ENCODE measurements at places on chromosomes 6 and 20.
A peak's percentile ranks its signal among the peaks of the same experiment; 100 is the strongest.

DNA sequence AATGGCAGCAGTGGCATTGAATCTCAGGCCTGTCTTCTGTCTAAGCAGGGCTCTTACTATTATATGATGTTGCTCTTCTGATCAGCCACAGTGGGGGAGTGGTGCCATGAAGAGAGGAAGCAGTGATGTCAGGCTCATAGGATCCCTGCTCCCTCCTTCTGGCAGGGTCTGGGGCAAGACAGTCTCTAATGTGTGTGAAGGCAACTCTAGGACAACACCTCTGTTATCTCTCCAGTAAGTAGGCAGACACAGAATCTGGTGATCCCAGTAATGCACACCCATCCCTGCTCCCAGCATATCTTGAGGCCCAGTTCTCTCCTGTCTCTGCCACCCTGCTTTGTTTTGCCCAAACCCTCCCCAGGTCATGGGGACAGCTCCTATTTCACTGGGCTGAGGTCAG lies 8.8 kb downstream of the C20orf202 start:
- no peak for DNase-seq

DNA sequence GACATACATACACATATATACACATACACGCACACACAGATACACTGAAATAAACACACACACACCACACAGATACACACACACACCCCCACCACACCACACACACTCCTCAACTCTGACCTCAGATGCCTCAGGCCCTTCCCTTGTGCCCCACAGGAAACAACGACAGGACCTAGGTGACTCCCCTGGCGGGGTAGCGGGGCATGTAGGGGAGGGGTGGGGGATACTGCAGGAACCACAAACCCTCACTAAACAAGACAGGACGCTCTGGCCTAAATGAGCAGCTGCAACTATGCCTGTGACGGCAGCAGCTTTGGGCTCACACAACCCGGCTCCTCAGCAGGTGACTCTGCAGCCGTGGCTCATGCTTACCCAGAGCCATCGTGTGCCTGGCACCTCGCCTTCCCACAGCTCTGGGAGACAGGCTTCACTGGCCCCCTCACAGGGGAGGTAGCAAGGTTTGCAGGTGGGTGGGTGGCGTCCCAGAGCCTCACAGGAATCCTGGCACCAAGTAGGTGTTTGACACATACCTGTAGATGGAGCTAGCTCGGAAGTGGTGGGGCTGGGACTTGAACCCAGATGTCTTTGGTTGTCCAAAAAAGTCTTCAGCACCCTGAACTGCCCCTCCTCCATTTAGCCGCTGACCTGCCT lies 100.8 kb downstream of the GRM4 start:
- no peak for DNase-seq

- DNase-seq, result no peak
Observed at GRCh38 chr6:119544325-119545175, 195.0 kb upstream of the MAN1A1 start.

GRCh38 chr6:135782546-135782945 lies 69.0 kb upstream of the PDE7B start:
- no peak for DNase-seq

DNA sequence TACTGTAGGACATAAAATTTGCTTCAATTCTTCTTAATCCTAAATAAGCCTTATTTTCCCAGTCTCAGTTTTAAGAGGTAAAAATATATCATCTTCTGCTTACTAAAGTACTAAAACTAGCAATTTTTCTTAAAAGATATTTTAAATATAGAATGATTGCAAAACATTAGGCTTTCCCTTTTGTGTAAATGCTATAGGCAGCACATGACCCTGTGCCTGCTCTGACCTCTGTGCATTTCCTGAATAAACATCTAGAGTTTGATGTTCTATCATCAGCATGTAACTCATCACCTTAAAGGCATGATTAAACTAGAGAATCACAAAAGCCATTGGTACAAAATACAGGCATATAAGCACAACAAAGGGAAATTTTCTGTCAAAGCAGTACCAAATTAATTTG lies 422.7 kb downstream of the TFAP2B start:
- no peak for DNase-seq

- no peak for DNase-seq
Observed at GRCh38 chr6:78746457-78746856, 120.9 kb upstream of the IRAK1BP1 start.

GRCh38 chr6:89479897-89480296 lies 46.9 kb downstream of the ANKRD6 start:
- no peak for DNase-seq

- DNase-seq, result peak; percentile 45
Observed at GRCh38 chr20:5000263-5001173, 792 bp downstream of the SLC23A2 start.

DNA sequence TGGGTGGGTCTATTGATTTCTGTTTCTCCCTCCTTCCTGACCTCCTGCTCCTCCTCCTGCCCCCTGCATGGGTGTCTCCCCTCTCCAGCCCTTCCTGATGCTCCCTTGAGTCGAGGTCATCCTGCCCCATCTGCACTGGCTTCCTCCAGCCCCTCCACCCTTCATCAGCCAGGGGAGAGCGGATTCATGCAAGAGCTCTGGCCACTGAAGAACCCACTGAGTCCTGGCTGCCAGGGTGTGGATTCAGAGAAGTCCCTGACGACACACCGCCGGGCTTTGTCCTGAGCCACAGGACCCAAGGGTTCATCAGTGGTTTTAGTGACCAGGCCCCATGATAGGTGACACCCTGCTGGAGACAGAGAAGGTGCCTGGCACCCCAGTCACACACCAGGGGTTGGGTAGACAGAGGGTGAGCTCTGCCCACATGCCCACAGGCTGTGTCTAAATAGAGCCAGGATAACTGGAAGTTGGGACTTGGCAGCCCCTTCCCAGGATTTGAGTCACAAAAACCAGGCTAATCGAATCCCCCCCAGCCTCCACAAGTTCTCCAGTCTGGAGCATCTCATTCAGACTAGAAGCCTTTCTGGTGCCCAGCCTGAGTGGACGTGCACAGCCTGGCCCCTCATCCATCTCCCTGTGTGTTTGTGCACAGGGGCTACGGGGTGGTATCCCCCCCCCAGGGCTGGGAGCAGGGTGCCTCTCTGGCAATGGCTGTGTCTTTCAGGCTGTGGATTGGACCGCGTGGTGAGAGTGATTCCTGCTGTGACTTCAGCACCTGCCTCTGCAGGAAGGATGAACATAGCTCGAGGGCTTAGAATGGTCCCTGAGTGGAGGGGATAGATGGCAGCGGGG lies 1.2 kb downstream of the GFRA4 start:
- DNase-seq, result no peak

DNA sequence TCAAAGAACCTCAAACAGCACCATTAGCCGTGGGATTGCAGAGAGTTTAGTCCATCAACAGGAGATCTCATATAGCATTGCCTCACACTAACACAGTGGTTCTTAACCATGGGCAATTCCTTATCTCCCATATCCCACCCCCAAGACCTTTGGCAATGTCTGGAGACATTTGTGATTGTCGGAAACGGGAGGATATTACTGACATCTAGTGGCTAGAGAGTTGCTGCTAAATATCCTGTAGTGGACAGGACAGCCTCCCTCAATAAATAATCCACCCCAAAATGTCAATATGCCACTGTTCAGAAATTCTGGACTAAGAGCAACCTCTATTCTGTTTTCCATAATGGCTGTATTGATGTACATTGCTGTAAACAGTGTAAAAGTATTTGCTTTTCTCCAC lies 210.1 kb upstream of the CCN2 start:
- DNase-seq, result no peak

DNA sequence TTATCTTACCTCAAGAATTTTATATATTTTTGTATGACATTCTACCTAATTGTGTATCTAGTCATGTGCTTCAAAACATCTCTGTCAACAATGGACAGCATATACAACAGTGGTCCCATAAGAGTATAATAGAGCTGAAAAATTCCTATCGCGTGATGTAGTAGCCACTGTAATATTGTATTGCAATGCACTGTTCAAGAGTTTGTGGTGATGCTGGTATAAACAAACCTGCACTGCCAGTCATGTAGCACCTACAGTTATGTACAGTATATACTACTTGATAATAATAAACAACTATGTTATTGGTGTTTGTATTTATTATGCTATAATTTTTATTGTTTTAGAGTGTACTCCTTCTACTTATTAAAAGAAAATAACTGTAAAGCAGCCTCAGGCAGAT lies 672.7 kb downstream of the CD109 start:
- DNase-seq, result no peak

DNA sequence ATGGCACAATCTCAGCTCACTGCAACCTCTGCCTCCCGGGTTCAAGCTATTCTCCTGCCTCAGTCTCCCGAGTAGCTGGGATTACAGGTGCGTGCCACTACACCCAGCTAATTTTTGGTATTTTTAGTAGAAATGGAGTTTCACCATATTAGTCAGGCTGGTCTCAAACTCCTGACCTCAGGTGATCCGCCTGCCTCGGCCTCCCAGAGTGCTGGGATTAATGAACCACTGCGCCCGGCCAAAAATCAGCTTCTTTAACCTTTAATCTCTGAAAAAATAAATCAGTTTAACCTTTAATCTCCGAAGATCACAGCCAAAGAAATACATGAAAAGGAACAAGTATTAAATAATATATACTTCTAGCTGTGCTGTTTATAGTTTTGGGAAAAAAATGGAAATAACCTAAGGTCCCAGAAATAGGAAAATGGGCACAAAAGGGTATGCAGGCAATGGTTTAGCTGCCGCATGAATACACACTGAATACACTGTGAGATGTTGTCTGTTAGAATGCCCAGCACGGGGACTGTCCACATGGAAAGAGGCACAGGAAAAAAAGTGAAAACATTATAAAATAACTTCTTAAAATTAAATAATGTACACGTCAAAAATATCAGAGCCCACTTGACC lies 1.6 kb downstream of the NQO2 start:
- DNase-seq, result no peak

- DNase-seq, result no peak
Observed at GRCh38 chr6:127069659-127070279, 48.7 kb upstream of the RSPO3 start.

GRCh38 chr6:118318648-118319047 lies 229.4 kb upstream of the PLN start:
- DNase-seq, result no peak

DNA sequence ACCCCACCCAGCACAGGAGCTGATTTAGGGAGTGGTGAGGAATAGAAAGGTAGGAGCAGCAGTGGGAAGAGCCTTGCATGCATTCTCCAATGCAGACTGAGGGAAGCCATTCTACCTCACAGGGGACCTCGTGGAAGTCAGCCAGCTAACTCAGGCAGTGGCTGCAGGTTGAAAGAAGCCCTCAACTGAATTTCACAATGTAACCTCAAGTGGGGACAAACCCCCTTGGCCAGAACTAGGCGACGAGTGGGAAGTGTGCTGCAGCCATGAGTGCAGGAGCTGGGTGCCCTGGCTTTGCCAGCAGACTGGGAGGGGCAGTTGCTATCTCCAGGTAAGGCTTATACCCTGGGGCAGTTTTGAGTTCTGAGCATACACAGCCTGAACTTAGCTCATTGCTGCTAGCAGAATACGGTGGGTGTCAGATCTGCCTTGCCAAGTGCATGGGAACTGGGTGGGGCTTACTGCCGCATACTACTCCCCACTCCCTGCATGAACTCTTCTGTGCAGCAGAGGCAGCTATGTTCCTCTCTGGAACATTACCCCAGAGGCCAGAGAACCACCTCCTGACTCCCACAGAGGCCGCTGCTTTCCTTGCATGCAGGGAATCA lies 126.5 kb downstream of the CDK19 start:
- no peak for DNase-seq

- DNase-seq, result no peak
Observed at GRCh38 chr6:819122-819521, 126.2 kb upstream of the EXOC2 start.

- no peak for DNase-seq
Observed at GRCh38 chr6:129105035-129105434, 222.1 kb downstream of the LAMA2 start.

GRCh38 chr20:40811004-40811403 lies 122.0 kb upstream of the MAFB start:
- DNase-seq, result no peak

DNA sequence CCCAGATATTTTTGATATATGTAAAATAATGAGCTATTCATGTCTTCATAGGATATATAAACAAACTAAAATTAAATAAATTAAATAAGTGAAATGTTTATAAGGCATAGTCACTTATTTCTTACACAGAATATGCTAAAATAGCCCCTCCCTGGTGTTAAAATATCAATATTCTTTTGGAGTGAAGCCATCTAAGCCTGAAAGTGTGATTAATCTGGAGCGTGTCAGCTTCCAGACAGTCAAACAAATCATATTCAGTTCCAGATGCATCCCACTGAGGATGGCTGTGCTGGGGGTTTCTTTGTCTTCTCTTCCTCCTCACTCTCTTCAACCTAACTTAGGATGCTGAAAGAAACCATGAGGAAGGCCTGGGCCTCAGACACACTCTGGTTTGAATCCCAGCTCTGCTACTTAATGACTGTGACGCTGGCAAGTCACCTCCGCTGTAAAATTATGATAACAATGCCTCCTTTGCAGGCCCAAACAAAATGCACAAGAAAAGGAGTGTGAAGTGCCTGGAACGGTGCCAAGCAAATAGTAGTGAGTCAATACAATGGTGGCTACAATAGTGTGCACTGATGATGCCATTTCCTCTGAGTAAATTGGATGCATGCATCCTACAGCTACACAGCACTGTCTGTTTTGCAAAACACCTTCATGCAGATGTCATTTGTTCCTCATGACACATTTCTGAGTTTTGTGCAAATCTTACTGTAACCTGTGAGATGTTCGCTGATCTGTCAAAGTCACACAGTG lies 161.4 kb downstream of the FOXC1 start:
- DNase-seq, result peak; percentile 46

- no peak for DNase-seq
Observed at GRCh38 chr6:142367061-142367460, 65.3 kb downstream of the ADGRG6 start.

- no peak for DNase-seq
Observed at GRCh38 chr6:118240878-118241528, 307.1 kb upstream of the PLN start.
